ENCODE measurements at places on chromosomes 13 and 19.

- no peak for DNase-seq
Measured at GRCh38 chr13:31930901-31931522, 100.6 kb upstream of the FRY start.

- peak; percentile 24 for DNase-seq
Measured at GRCh38 chr19:54436628-54437252, 12.3 kb upstream of the LENG8 start.

- DNase-seq = no peak
Measured at GRCh38 chr13:40376867-40377535, 289.4 kb downstream of the FOXO1 start.

GRCh38 chr13:32600890-32601289 lies 14.6 kb downstream of the PDS5B start:
- DNase-seq = no peak

- no peak for DNase-seq
Measured at GRCh38 chr19:41325947-41326706, 16.2 kb downstream of the CCDC97 start.

DNA sequence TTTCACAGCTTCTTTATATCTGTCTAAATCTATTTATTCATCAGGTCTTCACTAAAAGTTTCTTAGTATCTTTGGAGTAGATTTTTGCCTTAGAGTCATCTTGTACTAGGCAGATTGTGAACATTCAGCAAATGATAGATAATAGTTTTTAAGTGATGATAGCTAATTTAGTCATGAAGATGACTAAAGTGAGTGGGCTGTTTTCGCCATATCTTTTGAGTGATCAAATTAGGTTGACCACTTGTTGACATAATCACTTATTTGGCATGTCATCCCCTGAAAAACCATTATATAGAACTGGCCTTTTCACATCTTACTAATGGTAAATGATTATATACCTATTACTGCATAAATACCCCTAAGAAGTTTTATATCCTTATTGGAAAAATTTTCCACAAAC lies 999.2 kb downstream of the PCDH17 start:
- DNase-seq = no peak

DNA sequence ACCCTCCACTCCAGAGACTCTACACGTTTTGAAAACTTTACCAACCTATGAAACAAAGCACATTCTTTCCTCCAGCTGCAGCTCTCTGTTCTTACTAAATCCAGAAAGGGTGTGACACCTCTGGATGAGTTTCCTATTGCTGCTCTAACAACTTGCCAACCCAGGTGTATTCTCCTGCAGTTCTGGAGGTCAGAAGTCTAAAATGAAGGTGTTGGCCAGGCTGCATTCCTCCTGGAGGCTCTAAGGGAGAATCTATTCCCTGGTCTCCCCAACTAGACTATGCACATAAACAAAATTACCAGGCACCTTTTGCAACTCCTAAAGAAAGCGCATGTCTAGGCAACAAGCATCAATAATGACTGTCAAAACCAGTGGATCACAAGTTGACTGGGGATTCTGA lies 128.8 kb downstream of the NUFIP1 start:
- DNase-seq = no peak

- DNase-seq = no peak
Measured at GRCh38 chr13:27933580-27934328, 14.0 kb downstream of the PDX1 start.

DNA sequence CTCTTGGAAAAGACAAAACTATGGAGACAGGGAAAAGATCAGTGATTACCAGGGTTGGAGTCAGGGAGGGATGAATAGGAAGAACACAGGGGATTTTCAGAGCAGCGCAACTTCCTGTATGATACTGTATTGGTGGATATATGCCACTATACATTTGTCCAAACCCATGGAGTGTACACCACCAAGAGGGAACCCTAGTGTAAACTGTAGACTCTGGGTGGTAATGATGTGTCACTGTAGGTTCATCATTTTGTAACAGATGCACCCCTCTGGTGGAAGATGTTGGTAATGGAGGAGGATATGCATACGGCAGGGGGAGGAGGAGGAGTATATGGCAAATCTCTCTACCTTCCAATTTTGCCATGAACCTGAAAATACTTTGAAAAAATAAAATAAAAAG lies 68.1 kb downstream of the UFM1 start:
- DNase-seq = peak; percentile 60

GRCh38 chr19:13119627-13120026 lies 1.6 kb downstream of the NACC1 start:
- no peak for DNase-seq

All from GM23338 (cell line).